OCI-LY7 (cell line): ENCODE measurements at places on chromosomes 3 and 15.
A peak's percentile ranks its signal among the peaks of the same experiment; 100 is the strongest.

GRCh38 chr3:124832782-124833709 is 54.1 kb downstream of the ITGB5 start:
- no peak for DNase-seq

GRCh38 chr3:108554229-108554628 is 35.0 kb downstream of the CIP2A start:
- no peak for DNase-seq

GRCh38 chr3:10703875-10704274 is 112.2 kb upstream of the SLC6A11 start:
- peak; percentile 25 for DNase-seq

DNA sequence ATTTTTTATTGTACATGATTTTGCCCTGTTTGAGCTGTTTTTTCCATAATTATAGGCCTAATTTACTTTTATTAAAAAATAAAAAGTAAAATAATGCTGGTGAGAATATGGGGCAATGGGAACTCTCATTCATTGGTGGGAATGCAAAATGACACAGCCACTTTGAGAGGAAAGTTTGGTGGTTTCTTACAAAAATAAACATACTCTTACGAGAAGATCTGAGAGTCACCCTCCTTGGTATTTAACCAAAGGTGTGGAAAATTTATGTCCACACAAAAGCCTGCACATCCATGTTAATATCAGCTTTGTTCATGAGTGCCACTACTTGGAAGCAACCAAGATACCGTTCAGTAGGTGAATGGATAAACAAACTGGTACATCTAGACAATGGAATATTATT is 9.8 kb downstream of the MUC13 start:
- DNase-seq = no peak

- DNase-seq = no peak
These were observed 722.0 kb upstream of the CFAP20DC start for GRCh38 chr3:59771768-59772181.

DNA sequence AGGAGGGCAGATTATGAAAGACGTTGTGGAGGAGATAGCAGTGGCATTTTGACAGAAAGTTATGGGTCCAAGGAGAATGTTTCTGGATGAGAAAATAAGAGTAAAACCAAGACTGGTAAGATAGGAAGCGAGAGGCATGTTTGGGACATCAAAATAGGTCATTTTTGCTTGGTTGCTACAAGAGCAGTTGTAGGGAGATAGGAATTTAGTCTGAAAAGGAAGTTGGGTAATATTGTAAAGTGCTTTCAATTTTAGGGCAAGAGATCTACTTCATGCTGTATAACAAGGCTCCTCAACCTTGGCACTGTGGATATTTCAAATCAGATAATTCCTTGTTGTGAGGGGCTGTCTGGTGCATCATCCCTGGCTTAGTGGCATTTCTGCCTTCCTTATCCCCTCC is 118.0 kb upstream of the DPH6 start:
- no peak for DNase-seq

GRCh38 chr3:10933021-10933420 is 59.5 kb upstream of the SLC6A1 start:
- DNase-seq = no peak

DNA sequence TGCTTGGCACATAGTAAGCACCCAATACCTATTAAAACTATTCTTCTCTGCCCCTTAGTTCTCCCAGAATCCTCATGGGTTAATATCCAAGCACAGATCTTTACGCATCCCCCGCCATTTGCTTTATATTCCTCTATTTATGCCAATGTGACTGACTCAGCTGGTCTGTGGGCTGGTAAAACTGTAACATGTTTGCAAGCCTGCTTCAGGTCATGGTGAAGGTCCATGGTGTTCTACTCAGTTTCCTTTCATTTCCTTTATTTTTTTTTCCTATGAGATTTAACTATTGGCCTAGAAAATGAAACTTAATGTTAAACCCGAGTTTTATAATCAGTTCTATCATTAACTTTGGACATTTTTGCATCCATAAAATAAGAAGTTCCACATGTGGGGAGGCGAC is 47.0 kb downstream of the FRMD4B start:
- no peak for DNase-seq

DNA sequence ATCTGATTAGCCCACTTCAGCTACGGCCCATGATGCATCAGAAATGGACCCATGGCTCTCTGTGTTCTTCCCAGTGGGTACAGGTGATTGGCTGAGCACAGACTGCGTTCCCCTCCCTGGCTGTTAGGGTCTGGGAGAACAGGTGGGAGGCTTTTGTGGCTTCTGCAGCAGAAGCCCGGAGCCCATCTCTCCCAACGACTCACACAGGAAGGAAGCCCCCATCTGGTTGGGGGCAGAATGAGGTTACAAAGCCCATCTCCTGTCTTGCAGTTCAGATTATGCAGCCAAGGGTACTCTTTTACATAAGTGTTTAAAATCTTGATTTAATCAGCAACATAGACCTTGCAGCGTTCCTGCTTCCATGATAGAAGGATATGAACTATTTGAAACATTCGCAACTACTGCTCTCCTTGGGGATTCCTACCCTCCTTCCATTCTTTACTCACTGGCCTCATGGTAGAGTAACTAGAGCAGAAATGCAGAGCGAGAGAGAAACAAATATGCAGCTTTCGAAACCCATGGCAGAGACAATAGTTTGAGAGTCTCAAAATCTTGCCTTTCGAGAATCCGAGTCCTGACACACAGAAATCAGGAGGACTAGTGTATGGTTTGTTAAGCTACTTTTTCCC is 291.3 kb downstream of the TLE3 start:
- DNase-seq = peak; percentile 69

DNA sequence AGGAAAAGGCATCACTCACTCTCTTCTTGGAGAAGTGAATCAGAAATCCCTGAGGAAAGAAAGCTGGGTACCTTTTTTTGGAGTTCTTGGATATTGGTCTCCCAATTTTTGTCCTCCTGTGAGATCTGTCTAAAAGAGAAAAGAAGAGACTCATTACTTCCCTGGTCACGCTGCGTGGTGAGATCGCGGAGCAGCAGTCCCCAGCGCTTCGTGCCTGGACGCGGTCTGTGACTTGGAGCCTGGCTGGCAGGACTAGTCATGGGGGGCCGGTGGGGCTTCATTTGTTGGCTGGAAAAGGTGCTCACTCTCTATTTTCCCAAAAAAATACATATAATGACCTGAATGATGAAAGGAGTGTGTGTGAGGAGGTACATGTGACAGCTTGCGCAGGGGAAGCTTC is 144.0 kb downstream of the OCA2 start:
- DNase-seq = no peak

GRCh38 chr15:39966521-39966920 is 32.6 kb downstream of the EIF2AK4 start:
- no peak for DNase-seq

- no peak for DNase-seq
These were observed 2.5 kb upstream of the NR1D2 start for GRCh38 chr3:23942546-23942945.

GRCh38 chr3:57852896-57853295 is 96.8 kb downstream of the SLMAP start:
- peak; percentile 9 for DNase-seq

DNA sequence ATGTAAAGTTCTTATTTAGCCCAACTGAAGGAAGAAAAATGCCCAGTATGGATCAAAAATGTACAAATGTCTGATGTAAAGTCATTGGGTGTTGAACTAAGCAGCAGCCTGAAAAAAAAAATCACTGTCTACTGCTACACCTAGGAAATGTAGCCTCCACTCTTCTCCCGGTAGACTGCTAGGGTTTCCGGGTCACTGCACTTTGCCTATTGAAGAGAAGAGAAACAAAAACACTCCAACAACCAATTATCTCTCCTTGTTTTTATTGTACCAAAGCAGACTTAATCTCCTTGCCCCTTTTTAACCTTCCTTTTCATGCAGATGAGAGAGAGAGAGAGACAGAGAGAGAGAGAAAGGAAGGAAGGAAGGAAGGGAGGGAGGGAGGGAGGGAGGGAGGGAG is 140.2 kb upstream of the SETMAR start:
- DNase-seq = no peak

DNA sequence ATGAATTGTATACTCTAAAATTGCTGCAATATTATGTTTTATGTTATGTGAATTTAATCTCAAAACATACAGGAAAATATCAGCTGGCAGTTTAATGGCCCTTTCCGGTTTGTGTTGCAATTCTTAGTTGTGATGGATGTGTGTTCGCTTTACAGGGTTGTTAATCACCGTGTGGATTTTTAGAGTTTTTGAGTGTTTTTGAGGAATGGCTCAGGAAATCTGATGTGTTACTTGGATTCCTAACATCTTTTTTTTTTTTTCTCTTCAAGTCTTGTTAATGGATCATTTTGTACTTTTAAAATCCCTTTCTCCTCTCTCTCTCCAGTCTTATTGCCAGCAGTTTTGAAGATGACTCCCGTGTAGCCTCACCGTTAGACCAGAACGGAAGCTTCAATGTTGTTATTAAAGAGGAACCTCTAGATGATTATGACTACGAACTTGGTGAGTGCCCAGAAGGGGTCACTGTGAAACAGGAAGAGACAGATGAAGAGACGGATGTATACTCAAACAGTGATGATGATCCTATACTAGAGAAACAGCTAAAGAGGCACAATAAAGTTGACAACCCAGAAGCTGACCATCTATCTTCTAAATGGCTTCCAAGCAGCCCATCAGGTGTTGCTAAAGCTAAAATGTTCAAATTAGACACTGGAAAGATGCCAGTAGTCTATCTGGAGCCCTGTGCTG is 35.7 kb downstream of the MGA start:
- DNase-seq = peak; percentile 81

DNA sequence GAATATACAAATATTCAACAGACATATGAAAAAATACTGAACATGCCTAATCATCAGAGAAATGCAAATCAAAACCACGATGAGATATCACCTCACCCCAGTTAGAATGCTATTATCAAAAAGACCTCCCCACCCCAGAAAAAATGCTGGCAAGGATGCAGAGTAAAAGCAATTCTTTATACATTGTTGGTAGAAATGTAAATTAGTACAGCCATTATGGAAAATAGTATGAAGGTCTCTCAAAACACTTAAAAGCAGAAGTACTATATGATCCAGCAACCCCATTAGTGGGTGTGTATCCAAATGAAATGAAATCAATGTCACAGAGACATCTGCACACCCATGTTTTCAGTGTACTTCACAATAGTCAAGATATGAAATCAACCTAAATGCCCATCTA is 308.7 kb downstream of the CHST2 start:
- no peak for DNase-seq

GRCh38 chr3:67118122-67118521 is 120.0 kb downstream of the KBTBD8 start:
- no peak for DNase-seq

DNA sequence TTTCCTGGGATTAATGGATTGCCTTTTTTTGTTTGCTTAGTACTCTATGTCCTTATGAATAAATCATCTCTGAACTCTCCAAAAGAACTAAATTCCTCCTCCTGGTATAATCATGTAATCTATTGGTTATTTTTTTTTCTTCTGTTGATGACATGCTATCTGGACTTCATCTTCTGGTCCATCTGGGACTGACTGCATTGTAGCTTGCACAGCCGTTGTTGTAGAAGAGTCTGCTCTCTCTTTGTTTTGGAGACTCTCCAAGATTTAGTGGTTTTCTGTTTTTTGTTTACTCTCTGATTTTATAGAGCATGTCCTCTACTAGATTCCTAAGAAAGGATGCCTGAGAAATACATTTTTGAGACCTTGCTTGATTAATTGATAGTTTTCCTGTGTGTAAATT is 19.1 kb downstream of the IREB2 start:
- DNase-seq = no peak
